ENCODE measurements at places on chromosomes 12 and 14.
A peak's percentile ranks its signal among the peaks of the same experiment; 100 is the strongest.

DNA sequence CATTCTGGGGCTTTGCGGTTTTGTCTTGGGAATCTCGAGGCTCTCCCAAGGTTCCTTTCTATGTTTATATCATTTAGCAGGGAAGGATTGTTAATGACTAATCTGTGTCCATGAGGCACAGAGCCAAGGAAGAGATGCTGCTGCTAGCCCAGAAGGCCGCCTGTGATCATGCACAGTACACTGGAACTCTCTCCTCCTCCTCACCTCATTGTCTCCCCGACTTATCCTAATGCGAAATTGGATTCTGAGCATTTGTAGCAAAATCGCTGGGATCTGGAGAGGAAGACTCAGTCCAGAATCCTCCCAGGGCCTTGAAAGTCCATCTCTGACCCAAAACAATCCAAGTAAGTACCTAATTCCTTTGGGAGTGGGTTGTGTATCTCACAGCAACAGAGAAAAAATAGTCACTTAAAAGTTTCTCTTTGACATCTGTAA lies at the start of gene NR1H4:
Gene NR1H4, plus strand, starts transcription at position 151 of the 435 bp plus-strand sequence. CDS start 19,458 bp downstream, outside the sequence.
- DNase-seq: no peak

DNA sequence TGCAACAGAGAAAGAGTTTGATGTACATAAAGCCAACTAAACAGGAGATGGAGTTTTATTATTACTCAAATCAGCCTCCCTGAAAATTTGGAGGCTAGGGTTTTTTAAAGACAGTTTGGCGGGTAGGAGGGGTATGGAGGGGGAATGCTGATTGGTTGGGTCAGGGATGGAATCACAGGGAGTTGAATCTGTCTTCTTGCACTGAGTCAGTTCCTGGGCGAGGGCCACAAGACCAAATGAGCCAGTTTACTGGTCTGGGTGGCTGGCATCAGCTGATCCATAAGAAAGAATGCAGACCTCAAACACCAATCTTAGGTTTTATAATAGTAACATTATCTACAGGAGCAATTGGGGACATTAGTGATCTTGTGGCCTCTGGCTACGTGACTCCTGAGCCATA lies 64.9 kb downstream of the RIN3 start:
- no peak for DNase-seq

GRCh38 chr12:124904306-124905098 lies 9.9 kb downstream of the UBC start:
- DNase-seq: no peak

- no peak for DNase-seq
These were observed 100.3 kb downstream of the ESR2 start for GRCh38 chr14:64193821-64194220.

DNA sequence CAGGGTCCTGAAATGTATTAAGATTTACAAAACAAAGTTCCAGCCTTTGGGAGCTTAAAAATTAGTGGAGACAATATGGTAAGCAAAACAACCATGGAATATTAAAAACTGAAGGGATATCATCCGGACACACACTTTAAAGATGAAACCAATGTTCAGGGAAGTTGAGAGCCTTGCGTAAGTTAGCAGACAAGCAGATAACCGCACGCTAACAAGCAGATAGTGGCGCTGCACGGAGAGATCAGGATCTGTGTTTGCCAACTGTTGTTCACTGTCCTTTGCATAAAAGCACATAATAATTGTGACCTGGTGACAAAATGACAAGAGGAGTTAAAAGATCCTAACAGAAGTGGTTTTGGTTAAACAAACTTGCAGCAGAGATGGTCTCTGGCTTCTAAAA lies 14.3 kb upstream of the TMEM229B start:
- DNase-seq: no peak

DNA sequence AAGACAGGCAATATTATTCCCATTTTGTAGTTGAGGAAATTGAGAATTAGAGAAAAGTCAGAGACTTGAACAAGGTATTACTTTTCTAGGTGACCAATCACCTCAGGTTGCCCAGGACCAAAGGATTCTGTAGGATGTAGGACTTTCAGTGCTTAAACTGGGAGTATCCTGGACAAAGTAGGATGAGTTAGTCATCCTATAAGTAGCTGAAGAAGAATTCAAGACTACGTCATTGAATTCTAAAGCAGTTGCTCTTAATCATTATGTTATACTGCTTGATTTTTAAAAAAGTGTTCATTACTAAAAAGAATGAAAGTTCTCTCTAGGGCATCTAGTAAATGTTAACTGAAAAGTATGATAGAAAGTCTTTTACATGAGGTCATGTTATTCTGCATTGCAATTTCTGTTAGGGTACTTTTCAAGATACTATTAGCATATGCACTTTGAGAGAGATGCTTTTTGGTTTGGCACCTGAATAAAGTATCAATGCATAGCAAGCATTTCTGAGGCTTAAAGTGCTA lies 101.7 kb downstream of the RTN1 start:
- no peak for DNase-seq

- no peak for DNase-seq
These were observed 28.6 kb downstream of the PACS2 start for GRCh38 chr14:105343194-105343593.

DNA sequence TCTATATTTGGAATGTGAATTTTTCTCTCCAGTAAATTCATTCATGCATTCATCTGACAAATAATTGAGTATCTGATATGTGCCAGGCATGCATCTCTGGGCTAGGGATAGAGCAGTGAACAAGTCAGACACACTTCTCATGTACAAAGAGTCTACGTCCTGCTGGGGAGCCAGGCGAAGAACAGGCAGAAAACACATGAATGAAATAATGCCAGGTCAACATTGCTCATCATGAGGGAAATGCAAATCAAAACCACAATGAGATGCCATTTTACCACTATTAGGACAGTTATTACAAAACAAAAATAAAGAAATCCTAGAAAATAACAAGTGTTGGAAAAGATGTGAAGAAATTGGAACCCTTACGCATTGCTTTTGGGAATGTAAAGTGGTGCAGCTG lies 90.3 kb downstream of the PAX9 start:
- no peak for DNase-seq

DNA sequence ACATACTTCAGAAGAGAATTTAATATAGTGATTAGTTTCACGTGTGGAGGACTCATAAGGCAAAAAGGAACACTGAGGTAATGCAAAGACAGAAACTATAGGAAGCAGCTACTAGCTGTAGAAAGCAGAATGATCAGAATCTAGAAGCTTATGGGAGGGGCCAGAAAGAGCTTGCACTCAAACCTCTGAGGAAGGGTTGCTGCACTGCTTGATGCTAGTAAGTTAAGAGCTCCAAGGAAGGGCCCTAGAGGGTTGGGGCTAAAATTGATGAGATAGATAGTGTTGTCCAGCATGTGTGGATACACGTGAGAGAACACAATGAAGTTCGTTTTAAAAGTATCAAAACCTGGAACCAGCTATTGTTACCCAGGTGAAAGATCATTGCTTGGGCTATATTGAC lies 311.1 kb downstream of the SLC6A15 start:
- no peak for DNase-seq

DNA sequence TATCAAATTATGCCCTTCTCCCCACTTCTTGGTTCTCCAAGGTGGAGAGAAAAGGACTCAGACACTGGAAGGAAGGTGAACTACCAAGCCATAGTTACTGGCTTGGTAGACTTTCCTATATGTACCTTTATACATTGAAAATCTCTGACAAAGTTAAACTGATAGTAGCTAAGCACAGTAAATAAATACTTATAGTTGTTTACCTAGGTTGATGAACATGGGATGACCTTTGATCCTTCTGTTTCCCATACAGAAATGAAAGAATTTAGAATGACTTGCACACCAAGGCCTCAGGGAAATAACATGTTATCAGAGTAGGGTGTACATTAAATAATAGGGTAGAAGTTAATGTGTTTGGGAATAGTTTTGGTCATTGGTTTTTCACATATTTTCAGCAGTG lies 6.7 kb downstream of the ARHGAP5 start:
- no peak for DNase-seq

DNA sequence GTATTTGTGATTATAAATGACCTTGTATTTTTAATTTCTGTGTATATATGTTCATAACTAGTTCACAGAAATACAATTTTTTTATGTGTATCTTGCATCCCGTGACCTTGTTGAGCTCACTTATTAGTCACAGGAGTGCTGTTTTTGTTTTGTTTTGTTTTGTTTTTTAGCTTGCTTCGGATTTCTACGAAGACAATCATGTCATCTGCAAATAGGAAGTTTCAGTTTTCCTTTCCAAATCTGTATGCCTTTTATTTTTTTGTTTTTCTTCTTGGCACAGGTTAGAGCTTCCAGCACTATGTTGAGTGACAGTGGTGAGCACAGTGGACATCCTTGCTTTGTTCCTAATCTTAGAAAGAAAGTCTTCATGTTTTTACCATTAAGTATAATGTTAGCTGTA lies 229.2 kb upstream of the GARIN6 start:
- DNase-seq: no peak

DNA sequence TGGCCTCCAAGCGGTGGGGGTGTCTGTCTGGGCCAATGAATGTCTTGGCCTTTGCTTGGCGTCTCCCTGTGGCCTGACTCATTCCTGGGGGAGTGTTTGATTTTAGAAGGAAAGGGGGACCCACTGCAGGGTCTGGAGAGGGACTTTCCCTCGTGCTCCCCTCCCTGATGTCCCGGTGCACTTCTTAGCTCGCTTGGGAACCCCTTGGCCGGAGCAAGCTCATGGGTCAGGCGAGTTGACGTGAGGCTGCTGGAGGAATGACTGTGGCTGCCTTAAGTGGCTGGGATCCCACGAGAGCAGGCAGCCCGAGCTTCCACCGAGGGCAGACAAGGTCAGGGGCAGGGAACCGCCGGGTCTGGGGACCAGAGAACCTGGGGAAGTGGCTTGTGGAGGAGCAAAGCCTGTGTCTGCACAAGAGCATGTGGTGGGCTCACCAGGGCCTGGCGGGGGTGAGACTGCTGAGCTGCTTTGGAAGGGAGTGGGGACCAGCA lies 218.4 kb upstream of the C14orf180 start:
- DNase-seq: no peak

- DNase-seq: no peak
These were observed 49.7 kb downstream of the FAM222A start for GRCh38 chr12:109763201-109763841.

- DNase-seq: no peak
These were observed 168.3 kb downstream of the NEDD1 start for GRCh38 chr12:97075161-97075933.

DNA sequence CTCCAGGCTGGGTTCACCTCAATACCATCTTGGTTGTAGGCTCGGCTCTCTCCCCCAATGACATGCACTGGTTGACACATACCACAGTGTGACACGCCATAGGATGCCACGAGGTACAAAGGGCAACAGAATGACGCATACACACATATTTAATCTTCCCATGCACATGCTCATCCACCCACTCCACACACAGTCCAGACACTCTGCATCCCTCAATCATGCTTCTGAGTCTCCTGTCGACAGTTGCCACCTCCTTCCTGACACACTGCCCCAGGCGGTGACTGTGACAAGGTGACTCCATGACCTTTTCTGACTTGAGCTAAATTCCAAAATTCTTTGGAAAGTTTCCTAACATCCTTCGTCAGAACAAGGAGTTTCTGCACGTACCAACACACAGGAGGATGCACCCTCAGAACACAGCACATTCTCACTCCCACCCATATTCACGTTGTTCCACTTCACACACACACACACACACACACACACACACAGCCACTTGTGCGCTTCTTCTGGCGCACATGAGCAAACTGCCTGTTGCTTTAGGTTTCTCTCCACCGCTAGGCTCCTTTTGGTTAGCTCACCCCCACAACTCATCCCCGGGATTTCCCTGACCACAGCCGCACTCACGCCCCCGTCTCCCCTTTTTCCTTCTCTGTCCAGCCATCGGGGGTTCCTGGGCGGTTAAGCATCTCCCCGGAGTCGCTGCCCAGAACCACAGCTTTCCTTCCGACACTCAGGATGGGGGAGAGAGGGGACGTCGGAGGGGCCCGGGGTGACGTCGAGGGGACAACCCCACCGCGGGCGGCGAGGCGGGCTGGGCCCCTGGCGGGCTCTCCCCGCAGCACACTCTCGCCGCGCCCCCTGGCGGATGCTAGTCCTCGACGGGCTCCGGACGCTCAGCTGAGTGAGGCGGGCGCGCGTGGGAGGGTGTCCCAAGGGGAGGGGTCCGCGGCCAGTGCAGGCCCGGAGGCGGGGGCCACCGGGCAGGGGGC lies 536 bp upstream of the WNT1 start:
- DNase-seq: peak; percentile 71

GRCh38 chr12:113090740-113091139 lies 34.2 kb downstream of the DTX1 start:
- no peak for DNase-seq

DNA sequence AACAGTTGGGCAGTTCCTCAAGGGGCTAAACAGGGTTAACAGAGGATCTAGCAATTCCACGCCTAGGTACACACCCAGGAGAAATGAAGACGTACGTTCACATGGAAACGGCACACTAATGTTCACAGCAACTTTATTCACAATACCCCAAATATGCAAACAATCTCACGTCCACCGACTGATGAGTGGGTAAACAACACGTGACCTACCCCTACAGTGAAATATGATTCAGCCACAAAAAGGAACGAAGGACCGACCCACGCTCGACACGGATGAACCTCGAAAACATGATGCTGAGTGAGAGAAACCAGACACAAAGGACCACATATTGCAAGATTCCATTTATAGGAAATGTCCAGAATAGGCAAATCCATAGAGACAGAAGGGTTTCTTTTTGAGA lies 112.7 kb downstream of the NCOR2 start:
- DNase-seq: no peak

- no peak for DNase-seq
These were observed 54.5 kb downstream of the CRACR2A start for GRCh38 chr12:3698218-3698974.

- DNase-seq: no peak
These were observed 58.7 kb downstream of the ZNF641 start for GRCh38 chr12:48292040-48292439.

GRCh38 chr12:79056775-79057174 lies 192.2 kb downstream of the SYT1 start:
- no peak for DNase-seq

DNA sequence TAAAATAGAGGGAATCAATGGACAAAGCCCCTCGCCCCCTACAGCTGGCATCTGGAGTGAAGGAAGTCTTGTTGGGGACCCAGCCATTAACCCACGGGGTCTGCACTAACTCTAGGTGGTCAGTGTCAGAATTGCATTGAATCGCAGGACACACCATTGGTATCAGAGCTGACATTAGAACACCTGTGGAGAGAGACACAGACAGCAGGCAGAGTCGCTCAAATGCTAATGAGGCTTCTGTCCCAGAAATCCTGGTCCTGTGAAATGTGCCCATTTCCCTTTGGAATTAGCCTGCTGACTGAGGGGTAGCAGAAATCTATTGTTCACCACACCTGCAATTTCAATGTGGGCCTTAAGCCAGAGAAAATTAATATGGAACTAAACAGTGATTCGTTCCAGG lies 33.0 kb downstream of the TMEM132D start:
- no peak for DNase-seq

GRCh38 chr14:102510616-102511520 lies 1.3 kb upstream of the ANKRD9 start:
- no peak for DNase-seq

GRCh38 chr14:105173901-105174894 lies 5.6 kb upstream of the JAG2 start:
- DNase-seq: peak; percentile 19

- DNase-seq: no peak
These were observed 11.4 kb downstream of the GLT1D1 start for GRCh38 chr12:128864516-128865186.

All from stimulated activated CD4-positive, alpha-beta T cell treated with anti-CD3 and anti-CD28 coated beads, Interleukin-4, amount 100 ng/mL, for 4 hours (primary cell).